Right lobe of liver (tissue), 6 donors: ENCODE measurements at places on chromosomes 12 and 14. TPM values are rescaled to one million over a fixed set of nuclear protein-coding genes. Genes with fewer than 3 reads are reported as not detected.

Gene ACSM4
- total RNA-seq: not detected

Gene ARF6
- 38.7 TPM for total RNA-seq

Gene BCL2L2
- total RNA-seq: 15.8 TPM

Gene PTCSC3
- not detected for total RNA-seq

Gene KRT82
- total RNA-seq: not detected

Gene ITGB7
- 5.0 TPM for total RNA-seq

Gene CYP27B1
- 0.25 TPM for total RNA-seq
